ENCODE measurements at places on chromosomes 6 and 20. TPM values are rescaled to one million over a fixed set of nuclear protein-coding genes. Genes with fewer than 3 reads are reported as not detected.

GRCh38 chr6:109071125-109071917, 23.3 kb downstream of the SESN1 start:
- no peak for DNase-seq

GRCh38 chr6:95128439-95128838, 448.9 kb upstream of the MANEA start:
- no peak for DNase-seq

The SLC2A10 gene
- 19.2 TPM for total RNA-seq

- DNase-seq = no peak
Measured at GRCh38 chr6:15551798-15552197, 111.0 kb downstream of the DTNBP1 start.

DNA sequence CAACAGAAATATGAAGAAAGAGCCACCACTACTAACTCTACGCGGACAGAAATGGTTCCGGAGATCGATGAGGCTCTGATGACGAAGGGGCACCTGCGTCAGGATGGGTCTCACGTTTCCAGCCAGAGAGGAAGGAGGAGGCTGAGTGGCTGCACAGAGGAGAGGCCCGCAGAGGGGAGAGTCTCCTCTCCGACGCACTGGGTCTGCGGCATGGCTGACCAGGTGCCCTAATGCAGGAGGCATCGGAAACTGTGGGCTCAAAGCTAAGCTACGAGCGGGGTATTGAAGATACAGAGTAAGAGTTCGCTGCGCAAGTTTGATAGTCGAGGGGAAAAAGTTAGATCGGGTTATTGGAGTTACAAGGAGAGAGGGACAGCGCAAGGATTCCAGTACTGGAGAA, 69.9 kb downstream of the TTLL2 start:
- DNase-seq = no peak

- no peak for DNase-seq
Measured at GRCh38 chr6:3771407-3772011, 20.0 kb upstream of the PXDC1 start.

The NKAPL gene
- not detected for total RNA-seq

The GSTA2 gene
- total RNA-seq = not detected

The PGC gene
- total RNA-seq = not detected

- no peak for DNase-seq
Measured at GRCh38 chr6:168951217-168951616, 302.4 kb downstream of the THBS2 start.

DNA sequence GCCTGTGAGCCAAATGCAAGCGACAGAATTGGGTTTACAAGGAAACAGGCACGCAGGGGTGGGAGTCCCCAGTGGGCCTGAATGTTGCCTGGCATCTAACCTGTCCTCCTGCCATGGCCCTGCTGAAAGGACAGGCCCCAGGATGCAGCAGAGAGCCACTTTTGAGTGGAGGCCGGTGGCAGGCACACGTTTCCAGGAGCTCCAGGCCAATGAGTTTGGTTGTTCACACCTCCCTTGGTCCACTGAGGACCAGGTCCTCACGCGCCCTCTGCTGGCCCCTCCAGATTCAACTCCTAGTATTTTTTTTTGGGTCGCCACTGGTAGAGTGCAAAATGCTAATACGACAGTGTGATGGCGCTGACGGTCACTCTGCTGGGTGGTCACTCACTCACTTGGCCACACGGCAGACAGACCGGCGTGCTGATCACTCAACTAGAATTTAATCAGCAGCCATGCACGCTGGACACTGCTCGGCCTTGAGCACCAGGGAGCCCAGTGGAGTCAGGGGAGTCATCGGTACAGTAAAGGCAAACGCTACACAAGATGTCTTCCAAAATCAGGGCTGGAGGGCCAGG, 81.7 kb upstream of the NFATC2 start:
- peak; percentile 50 for DNase-seq

DNA sequence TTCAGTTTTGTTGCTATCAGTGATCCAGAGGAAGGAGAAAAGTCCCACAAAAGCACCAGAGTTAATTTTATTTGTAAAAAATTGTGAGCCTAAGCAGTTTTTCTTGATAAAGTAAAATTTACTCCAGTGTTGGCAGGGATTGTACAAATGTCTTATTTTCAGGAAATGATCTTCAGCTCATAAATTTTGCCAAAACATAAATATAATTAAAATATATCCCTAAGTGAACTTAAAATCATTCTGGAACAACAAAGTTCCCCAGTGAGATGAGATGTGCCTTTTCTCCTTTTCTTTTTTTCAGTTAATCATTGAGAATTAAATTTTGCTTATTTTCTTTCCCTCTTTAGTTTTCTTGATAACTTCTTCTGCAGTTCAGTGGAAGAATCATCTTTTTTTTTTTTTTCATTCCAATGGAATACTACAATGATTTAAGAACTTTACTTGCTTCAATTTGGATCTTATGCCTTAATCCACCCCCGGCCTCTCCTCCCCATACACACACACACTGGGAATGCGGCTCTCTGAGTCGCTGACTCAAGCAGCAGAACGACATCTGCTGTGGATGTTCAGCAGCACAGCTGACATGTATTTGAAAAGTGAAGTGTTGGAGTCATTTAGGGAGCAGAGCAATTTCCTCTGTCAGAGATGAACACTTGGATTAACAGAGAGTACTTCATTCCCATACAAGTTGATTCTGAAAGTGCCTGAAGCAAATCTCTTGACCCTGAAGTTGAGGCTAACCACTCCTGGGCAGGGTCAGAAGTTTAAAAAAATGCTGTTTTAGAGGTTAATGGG, 27.7 kb upstream of the LAMA4 start:
- no peak for DNase-seq

- peak; percentile 94 for DNase-seq
Measured at GRCh38 chr6:1901556-1901955, 291.8 kb downstream of the FOXC1 start.

The ZNF165 gene
- 0.08 TPM for total RNA-seq

- DNase-seq = no peak
Measured at GRCh38 chr20:34951652-34952051, 4.0 kb downstream of the GSS start.

- DNase-seq = no peak
Measured at GRCh38 chr20:37335642-37336368, 10.1 kb upstream of the SRC start.

The TULP1 gene
- total RNA-seq = not detected

The ULBP1 gene
- total RNA-seq = 0.03 TPM

The SYNDIG1 gene
- not detected for total RNA-seq

DNA sequence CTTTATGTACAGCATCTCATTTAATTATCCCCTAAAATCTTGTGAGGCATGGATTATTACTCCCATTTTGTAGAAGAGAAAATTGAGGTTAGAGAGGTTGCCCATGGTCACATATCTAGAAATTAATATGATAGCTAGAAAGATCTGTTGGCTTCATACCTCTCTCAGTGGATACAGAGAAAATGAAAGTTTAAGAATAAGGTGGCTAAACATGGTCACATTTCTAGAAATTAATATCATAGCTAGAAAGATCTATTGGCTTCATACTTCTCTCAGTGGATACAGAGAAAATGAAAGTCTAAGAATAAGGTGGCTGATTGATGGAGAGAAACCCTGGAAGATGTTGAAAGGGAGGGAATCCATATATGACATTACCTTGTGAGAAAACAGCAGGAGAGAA, 260.7 kb upstream of the MAN1A1 start:
- DNase-seq = no peak

The SASH1 gene
- 8.8 TPM for total RNA-seq

DNA sequence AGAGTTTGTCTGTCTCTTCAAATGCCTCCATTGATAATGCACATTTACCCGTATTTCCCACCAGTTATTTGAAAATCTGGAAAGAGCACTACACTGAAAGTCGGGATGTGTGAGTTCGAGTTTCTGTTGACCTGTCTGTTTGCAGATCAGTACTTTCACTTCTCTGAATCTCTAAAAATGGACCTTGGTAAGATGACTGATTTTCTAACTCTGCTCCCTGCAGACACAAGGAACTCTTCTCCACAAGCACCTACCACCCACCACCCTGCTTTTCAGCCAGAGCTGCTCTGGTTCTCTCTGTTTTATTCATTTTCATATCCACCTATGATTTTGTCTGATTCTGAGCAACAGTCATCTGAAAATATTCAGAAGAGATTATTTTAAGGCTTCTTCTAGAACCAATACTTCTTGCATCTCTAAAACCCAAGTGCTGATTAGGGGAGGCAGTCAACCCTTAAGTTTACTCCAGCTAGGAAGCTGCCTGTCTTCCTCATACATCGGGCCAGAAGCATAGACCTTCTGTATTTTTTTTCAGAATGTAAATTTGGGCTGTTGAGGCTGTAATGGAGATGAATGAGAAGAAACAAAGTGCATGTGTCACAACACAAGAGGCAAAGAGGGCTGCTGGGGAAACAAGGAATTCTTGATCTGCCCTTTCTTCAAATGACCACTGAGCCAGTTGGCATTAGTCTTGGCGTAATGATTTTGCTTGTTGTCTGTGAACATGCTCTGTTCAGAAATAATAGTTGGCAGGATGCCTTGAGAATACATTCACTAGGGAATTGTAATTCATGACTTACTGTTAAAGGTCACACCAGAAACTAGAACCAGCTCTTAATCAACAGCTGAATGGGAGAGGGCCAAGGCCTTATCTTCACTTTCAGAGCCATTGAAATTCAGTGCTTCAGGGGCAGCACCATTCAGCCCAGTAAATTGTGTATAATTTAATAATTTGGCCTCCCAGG, 85.4 kb upstream of the MYLIP start:
- no peak for DNase-seq

The PTK6 gene
- not detected for total RNA-seq

The PPP1R14C gene
- total RNA-seq = not detected

Measured in SJSA1 (cell line).